Tongue (tissue), 3 donors: ENCODE measurements at places on chromosomes 11 and 22. TPM values are rescaled to one million over a fixed set of nuclear protein-coding genes. Genes with fewer than 3 reads are reported as not detected.

DNA sequence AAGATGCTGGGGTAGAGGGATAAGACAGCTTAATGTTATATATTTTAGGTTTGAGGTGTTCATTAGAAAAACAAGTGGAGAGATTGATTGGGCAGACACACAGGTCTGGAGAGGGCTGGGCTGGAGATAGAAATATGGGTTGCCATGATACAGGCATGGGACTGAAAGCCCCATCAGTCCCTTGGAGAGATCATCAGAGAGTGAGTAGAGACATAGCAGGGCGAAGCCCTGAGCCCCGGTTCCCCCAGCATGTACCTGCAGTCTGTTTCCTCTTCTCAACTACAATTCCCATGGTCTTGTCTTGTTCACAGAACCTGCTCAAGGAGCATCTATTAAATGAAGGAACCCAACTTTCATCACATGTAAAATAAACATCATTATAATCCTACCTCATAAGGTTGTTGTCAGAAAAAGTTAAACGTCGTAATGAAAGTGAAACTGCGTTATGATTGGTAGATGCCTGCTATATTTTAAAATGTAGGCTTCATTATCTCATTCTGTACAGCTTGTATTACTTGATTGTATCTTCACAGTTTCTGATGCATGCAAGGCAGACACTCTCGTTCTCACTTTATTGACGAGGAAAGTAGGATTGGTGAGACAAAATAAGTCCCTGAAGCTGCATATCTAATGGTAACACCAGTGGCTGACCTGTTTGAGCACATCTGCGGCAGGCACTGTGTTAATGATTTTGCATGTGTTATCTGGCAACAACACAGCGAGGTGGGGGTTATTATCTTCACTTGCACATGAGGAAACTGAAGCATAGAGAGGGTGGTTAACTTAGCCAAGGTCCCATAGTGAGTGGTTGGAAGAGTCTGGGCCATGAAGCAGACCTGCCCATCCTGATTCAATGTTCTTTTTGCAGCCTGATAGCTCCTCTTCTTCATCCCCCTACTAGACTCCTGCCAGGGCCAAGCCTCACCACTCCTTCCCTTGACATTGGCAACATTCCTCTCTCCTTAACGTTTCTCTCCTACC, 63.5 kb downstream of the ENDOD1 start:
- DNase-seq: no peak

DNA sequence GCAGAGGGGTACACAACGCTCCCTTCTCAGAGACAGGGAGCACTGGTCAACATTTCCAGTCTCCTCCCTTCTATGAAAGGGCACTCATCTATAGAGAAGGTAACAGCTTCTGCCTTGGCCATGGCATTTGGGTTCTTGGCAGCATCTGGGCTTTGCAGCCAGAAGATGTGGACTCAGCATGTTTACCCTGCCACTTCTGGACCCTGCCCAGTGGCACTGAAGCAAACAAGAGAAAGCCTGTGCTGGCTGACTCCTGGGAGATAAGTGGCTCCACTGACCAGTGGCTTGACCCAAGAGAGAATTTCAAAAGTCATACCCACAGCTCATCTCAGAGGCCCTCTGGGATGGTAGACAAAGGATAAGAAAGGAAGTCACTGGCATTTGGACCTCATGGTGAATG, 8.0 kb downstream of the CSNK2A3 start:
- DNase-seq: no peak

DNA sequence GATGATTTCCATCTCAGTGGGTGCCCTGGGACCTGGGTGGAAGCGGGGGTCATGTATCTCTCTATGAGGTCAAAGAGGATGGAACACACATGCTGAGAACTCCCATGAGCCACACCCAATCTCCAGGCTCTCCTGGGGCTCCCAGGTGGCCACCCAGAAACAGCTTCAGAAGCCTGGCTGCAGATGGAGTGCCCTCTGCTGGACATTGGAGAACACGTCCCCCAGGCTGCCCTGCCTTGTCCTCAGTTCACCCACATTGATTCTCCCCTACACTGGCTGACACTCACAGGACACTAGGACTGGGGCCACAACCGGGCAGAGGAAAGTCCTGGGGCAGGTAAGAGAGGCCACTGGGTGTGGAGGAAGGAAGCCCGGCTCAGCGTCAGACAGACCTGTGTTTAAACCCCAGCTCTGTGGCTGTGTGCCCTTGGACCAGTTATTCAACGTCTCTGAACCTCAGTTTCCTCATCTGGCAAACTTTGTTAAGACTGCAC, 4.5 kb upstream of the NOL12 start:
- peak; percentile 83 for DNase-seq

DNA sequence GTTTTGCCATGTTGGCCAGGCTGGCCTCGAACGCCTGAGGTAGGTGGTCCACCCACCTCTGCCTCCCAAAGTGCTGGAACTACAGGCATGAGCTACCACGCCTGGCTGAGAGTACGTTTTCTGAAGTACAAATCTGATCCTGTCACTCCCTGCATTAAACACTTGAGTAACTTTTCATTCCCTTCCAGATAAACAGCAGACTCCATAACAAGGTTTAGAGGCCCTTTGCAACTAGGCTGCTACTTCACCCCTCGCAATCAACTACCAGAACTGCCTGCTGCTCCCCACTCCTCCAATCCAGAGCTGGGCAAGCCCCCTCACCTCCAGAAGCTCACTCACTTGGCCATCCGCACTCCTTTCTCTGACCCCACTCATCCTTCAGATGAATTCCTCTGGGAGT, 1.5 kb downstream of the KCTD14 start:
- DNase-seq: no peak

DNA sequence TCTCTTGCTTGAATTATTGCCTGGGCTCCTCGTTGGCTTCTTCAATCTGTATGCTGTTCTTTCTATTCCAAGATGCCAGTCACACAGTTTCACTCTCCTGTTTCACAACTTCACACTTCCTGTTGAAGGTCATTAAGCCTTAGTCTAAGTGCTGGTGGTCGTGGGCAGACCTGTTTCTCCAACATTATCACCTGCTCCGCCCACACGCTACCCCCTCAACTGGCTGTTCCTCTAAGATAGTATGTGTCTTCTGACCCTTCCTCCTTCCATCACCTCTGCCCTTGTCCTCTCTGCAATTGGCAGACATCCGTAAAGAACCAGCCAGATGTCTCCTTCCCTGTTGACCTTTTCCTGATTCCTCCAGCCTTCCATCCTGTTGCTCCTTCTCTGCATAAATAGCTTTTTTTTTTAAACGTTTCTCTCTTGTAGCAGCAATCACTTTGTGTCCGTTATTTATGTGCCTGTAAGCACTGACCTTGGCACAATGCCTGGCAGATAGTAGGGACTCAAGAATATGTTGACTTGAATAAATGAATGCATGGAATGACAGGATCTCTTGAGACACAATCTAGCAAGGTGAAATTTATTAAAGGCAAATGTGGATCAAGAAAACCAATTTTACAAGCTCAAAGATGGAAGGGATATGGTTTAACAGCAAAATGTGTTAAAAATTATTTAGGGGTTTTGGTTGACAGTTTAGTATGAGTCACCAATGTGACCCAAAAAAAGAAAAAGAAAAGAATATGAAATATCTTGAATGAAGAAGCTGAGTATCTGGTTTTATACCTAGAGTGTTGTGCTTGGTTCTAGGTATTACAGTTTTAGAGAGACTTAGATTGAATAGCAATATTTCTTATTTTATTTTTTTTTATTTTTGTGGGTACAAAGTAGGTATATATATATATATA, 12.6 kb downstream of the DIXDC1 start:
- no peak for DNase-seq

- DNase-seq: no peak
These were observed 48.9 kb downstream of the ARHGEF12 start for GRCh38 chr11:120385110-120385509.

DNA sequence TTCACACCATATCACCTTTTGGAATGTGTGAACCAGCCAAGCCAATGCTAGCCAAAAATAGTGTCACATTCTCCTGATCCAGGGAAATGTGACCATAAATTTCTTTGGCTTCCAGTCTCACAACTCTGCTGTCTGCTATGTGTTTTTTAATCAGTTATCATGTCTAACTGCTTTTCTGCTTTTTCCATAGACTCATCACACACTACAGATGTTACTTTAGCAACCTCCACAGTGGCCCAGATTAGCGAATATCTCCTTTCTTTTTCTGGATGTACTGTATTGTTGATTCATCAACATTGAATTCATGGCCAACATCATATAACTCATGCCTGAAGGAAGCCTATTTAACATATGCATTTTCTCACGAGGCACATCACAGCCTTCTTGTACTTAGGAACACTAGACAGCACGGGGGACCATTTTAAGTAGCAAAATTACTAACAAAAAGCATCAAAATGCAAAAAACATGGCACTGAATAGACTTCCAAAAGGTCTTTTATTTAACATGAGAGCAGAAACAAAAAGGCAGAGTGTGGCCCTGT, 73.1 kb upstream of the POU2AF2 start:
- no peak for DNase-seq

DNA sequence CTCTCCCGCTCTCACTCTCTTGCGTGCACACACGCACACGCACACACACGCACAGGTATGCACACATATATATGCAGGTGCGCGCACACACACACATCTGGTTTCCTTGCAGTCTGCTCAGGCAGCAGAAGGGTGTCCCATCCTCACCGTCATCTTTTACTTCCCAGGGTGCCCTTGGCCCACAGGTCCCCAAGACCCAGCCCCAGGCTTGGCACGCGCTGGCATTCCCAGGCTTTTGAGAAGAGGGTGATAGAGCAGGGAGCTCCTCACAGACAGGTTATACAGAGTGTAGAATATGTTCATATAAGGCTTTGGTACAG, 52.0 kb upstream of the SPATA19 start:
- DNase-seq: no peak

SHANK2 gene
- 5.9 TPM for total RNA-seq

SLC16A8 gene
- total RNA-seq: not detected
